NCI-H2081 treated with DMSO at 0.1 percent for 48 hours (cell line): ENCODE measurements at places on chromosomes 2 and 18.

- DNase-seq = no peak
Measured at GRCh38 chr2:151927501-151928221, 99.4 kb upstream of the ARL5A start.

- no peak for DNase-seq
Measured at GRCh38 chr2:109451671-109452070, 162.1 kb downstream of the SEPTIN10 start.

DNA sequence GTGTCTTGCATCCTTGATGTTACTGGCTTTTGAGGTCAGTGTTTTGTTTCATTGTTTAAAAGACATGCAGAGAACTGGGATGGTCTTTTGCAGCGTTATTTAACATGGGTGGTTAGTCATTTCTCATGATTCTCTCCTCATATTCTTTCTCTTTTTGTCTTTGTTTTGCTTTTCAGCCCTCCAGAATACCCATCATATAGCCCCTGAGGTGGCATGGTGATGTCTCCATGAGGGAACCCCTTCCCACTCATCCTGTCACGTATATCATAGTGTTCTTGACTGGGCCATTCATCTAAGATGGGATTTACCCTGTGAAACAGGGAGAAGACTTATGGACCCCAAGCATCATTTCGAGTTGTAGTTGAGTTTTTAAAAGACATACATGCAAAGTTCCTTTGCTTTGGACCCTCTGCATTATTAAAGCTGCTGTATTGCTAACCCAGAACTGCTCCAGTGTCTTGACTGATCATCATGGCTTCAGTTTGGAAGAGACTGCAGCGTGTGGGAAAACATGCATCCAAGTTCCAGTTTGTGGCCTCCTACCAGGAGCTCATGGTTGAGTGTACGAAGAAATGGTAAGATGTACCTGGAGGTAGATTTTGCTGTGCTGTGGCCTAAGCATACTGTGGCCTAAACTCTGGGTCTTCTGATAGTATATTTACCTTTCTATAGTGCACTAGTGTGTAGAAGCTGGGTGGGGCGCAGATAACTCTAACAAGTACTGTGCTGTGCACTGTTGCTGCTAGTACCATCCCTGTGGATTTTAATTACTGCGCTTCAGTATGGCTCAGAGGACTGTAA lies 1.4 kb downstream of the EHBP1 start:
- DNase-seq = no peak

- DNase-seq = no peak
Measured at GRCh38 chr2:58072102-58072501, 25.5 kb downstream of the VRK2 start.

- no peak for DNase-seq
Measured at GRCh38 chr2:63755216-63755615, 86.5 kb upstream of the UGP2 start.
